ENCODE measurements at places on chromosomes 16 and 17. TPM values are rescaled to one million over a fixed set of nuclear protein-coding genes. Genes with fewer than 3 reads are reported as not detected.

Gene CHST5
- 0.17 TPM for total RNA-seq

Gene KRT35
- not detected for total RNA-seq

Gene TEX14
- total RNA-seq: 0.08 TPM

Gene KRTAP4-1
- not detected for total RNA-seq

Gene LITAFD
- not detected for total RNA-seq

Gene SEPTIN1
- total RNA-seq: 1.3 TPM

Gene OR2C1
- not detected for total RNA-seq

Gene PRCD
- 0.92 TPM for total RNA-seq

Gene CLEC10A
- not detected for total RNA-seq

Gene GPR139
- not detected for total RNA-seq

Gene TMEM106A
- 16.4 TPM for total RNA-seq

Gene OTOP2
- total RNA-seq: not detected

Gene NKD1
- total RNA-seq: 8.0 TPM

Gene CD300LB
- not detected for total RNA-seq

Gene PPY
- not detected for total RNA-seq

Gene KRT27
- not detected for total RNA-seq

Gene CCL11
- not detected for total RNA-seq

Gene ZSCAN10
- not detected for total RNA-seq

Gene PER1
- total RNA-seq: 87.6 TPM

Gene BCL6B
- total RNA-seq: not detected

Gene PTGES3L
- total RNA-seq: 3.9 TPM

Gene SLC47A1
- total RNA-seq: 4.9 TPM

Gene SMURF2
- 36.2 TPM for total RNA-seq

Gene ERAL1
- 31.2 TPM for total RNA-seq

Gene TP53TG3F
- total RNA-seq: not detected

Gene C16orf92
- total RNA-seq: not detected

Gene SNX20
- not detected for total RNA-seq

Gene KCNH6
- not detected for total RNA-seq

Gene KREMEN2
- not detected for total RNA-seq

Gene DPH1
- total RNA-seq: 31.3 TPM

Gene OR1A1
- total RNA-seq: not detected

Gene B4GALNT2
- total RNA-seq: not detected

Gene NEK8
- total RNA-seq: 5.3 TPM

Gene LGALS9B
- not detected for total RNA-seq

Gene TMEM98
- 68.8 TPM for total RNA-seq

Gene TP53TG3C
- total RNA-seq: not detected

Gene TAC4
- total RNA-seq: not detected

Gene USP6
- total RNA-seq: 0.15 TPM

Gene SPATA33
- 12.6 TPM for total RNA-seq

Gene GFAP
- total RNA-seq: 1.0 TPM

Gene CDRT15L2
- total RNA-seq: not detected

Measured in chondrocyte (in vitro differentiated cells).